ENCODE measurements at places on chromosomes 13 and 19.

- no peak for DNase-seq
Observed at GRCh38 chr19:52692431-52693008, 42.3 kb downstream of the ZNF611 start.

DNA sequence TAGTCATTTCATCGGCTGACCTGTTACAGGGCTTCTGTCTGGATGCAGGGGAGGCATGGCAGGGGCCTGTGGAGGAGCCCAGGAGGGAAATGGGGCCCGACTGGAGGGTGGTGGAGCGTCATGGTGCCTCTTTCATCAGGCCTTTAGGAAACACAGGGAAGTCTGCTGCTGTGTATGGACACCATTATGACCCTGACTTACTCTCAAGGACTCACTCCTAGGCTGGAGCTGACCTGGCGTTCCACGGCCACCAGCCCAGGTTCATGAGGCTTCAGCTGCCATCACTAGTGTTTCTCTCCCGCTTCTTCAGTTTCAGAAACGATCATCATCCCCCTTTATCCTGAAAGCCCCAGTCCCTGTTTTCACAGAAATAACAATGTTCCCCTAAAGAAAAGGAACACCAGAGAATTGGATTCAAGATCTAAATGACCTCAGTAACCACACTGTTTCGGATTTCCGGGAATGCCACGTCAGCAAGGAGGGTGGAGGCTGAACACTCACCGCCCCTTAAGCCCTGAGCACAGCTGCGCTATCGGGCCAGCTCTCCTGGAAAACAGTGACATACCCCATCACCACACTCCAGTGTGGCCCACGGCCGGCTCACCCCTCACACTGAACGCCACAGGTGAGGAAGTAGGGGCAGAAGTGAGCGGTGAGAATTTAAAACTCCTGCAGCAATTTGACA, 67.6 kb downstream of the SOX1 start:
- no peak for DNase-seq

GRCh38 chr19:30712431-30713337, 340.5 kb downstream of the ZNF536 start:
- no peak for DNase-seq

DNA sequence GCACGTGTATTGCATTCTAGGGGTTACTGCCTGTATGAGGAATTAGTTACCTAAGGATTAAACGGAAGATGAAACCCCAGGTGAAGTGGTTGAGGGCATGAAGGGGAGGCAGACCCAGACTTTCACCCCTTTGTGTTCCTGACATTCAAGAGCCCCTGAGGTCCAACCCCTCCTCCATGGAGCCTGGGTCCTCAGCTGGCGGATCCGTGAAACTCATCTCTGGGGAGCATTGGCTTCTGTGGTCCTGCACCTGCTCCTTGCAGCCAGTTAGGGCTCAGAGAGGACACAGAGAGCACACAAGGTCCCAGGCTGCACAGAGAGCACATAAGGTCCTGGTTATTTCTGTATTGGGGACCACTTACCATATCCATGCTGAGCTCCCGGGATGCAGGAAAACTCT, 7.0 kb upstream of the LILRA1 start:
- DNase-seq: no peak

DNA sequence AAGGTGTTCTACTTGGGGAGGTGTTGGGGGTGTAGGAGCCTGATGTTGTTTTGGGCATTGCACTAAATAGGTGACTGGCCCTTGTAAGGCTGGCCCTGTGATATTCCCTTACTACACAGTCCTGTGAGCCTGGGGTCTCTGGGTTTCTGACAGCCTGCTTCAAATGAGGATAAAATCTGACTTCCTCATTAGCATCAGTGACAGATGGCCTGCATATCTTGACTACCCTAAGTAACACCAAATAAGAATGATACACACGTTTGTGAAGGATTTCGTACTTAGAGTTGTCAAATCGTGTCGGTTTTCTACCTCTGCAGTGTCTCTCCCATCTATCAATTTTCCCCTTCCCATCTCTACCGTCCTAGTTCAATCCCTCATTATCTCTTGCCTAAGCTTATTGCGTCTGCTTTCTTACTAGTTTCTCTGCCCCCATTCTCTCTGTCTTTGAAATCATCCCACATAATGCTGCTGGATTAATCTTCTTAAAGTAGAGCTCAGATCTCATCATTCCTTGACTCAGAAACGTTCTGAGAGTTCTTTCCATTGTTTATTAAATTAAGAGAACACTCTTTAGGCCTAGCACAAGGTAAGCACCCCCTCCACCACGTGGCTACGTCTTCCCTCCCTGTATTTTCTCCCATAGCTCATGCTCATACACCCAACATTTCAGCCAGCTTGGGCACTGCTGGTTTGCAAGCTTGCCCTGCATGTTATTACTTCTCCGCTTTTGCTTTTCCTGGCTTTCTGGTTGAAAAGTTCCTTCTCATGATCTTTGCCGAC, 26.2 kb upstream of the CNMD start:
- no peak for DNase-seq

DNA sequence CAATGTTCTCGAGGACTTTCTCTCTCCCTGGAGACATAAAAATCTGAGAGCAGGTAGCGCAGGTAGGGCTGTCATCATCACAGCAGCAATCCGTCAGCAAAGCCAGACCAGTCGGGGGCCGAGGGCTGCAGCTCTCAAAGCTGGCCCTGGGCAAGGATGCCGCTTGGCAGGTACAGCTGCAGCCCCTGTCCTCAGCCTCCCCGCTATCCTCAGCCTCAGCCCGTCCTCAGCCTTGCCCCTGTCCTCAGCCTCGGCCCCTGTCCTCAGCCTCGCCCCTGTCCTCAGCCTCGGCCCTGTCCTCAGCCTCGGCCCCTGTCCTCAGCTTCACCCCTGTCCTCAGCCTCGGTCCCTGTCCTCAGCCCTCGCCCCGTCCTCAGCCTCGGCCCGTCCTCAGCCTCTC, 10.9 kb downstream of the C13orf46 start:
- no peak for DNase-seq

DNA sequence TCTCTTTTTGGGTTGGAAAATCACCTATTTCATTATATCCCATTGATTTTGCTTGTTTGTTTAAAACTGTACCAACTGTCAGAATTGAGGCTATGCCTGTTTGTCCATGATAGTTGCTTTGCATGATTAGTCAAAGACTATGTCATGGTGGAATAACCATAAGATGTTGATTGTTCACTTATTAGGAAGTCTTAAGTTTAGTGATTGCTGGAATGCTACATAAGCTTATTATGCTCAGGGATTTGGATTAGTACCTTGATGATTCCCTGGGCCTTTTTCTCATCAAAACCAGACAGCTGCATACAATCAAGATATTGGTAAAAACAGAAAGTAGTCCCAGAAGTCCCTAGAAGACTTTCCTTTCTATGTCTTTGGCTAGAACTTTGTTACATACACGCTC, 954.7 kb downstream of the PCDH9 start:
- no peak for DNase-seq

DNA sequence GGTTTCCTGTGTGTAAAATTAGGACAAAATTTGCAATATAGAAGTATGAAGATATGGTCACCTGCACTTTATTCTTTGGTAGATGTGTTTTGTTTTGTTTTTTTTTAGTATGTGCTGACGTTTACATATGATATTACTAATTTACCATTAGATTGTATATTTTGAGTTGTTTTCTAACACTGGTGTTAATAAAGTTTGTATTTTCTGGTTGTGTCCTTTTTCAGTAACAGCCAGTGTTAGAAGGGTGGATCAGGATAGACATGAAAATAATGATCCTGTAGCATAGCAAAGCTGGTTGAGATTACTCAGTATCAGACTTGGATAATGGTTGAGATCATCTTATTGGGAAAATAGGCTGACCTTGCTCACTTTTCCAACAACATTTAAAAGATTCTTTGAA, 6.2 kb downstream of the NAA16 start:
- DNase-seq: no peak

DNA sequence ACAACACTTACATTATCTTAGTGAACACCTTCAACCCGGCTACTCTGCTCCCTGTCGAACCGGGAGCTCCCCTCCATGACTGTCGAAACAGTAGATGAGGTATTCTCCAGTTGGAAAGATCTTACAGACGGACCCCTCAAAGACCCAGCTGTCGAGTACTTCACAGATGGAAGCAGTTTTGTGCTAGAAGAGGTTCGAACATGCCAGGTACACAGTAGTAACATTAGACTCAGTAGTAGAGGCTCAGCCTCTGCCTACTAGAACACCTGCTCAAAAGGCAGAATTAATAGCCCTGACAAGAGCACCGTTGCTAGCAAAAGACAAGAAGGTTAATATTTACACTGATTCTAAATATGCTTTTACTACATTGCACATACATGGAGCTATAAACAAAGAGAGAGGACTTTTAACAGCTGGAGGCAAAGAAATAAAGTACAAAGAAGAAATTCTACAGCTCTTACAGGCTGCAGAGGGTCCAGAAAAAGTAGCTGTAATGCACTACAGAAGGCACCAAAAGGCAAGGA, 13.6 kb upstream of the SLC15A1 start:
- DNase-seq: no peak
